Stimulated activated CD4-positive, alpha-beta T cell treated with anti-CD3 and anti-CD28 coated beads, Interleukin-2, amount 100 ng/mL, for 4 hours (primary cell): ENCODE measurements at places on chromosomes 3 and 15.

DNA sequence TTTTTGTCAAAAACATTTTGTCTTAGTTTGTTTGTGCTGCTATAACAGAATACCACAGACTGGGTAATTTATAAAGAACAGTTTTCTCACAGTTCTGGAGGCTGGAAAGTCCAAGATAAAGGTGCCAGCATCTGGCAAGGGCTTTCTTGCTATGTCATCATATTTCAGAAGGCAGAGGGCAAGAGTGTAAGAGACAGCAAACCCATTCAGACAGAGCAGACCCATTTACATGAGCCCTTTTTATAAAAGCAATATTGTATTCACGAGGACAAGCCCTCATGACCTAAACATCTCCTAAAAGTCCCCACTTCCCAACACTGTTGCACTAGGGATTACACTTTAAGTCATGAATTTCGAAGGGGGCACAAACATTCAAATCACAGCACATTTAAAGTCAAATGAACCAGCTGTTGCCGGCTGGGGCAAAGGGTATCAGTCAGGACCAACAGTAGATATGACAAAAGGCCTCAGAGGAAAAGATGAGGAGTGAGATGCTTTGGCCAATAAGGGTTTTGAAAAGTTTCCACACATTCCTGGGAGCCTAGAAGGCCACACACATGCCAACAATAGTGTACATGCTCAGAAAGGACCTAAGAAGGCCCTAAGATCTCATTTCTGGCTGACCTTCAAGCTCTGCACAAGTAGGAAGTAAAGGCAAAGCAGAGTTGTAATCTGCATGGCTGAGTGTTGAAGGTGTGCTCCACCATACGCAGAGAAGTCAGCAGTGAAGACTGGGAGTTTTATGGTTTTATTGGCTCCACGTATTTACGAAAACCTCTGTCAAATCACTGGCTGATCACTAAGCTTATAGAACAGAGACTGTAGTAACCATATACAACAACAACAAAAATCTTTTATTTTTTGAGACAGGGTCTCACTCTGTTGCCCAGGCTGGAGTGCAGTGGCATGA is 37.9 kb downstream of the UQCC5 start:
- no peak for DNase-seq

DNA sequence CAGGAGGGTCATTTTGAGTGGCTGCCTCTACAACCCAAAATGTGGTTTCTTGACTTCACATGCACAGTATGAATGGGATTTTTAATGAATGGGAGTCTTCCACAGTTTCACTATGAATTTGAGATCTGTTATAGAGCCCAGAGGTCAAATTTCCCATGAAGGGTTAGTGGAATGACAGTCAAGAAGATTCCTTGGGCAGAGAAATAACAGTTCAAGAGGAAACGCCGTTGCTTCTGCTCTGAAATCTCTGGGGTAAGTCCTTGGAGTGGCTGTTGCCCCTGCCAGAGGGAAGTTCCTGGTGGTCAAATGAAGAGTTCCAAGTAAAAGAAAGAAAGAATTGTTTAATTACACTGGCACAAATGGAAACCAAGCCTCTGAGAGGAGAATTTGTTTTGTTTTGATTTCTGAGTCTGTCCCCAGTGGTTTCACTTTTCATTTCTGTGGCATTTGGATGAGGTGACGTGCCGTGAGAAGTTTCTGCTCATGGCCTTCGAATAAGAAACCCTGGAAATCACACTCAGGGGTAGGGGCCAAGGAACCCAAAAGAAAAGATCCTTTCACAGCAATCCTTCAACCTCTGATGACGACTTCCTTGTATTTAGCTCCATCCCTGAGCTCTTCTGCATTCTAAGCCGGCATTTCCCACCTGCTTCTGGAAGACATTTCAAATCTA is 77.5 kb upstream of the IL12A start:
- no peak for DNase-seq

- DNase-seq = no peak
Measured at GRCh38 chr15:70936326-70936725, 43.7 kb downstream of the LRRC49 start.

DNA sequence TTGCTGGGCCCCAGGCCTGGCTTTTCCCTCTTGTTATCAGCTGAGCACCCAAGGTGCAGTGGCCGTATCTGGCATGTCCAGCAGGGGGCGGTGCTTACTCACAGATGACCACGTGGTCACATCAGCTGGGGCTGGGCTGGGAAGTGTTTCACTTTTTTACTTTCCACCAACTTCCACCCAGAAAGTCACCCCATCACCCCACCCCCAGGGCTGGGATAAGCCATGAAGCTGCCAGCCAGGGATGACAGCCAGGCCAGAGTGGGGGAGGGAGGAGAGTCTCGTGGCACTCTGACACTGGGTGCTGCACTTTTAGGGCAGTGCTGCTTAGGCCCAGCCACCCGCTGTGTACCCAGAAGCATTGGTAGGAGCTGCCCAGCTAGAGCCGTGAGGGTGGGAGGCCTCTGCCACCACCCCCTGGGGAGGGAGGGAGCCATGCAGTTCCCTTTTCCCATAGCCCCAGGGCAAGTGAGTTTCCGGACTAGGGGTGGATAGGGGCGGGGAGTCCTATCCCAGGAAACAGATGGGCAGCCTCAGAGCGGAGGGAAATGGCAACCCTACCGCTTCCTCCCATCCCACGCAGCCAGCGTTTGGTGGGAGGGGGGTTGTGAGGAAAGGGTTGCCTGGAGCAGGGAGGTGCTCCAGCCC is 6.1 kb downstream of the PPCDC start:
- peak; percentile 83 for DNase-seq

DNA sequence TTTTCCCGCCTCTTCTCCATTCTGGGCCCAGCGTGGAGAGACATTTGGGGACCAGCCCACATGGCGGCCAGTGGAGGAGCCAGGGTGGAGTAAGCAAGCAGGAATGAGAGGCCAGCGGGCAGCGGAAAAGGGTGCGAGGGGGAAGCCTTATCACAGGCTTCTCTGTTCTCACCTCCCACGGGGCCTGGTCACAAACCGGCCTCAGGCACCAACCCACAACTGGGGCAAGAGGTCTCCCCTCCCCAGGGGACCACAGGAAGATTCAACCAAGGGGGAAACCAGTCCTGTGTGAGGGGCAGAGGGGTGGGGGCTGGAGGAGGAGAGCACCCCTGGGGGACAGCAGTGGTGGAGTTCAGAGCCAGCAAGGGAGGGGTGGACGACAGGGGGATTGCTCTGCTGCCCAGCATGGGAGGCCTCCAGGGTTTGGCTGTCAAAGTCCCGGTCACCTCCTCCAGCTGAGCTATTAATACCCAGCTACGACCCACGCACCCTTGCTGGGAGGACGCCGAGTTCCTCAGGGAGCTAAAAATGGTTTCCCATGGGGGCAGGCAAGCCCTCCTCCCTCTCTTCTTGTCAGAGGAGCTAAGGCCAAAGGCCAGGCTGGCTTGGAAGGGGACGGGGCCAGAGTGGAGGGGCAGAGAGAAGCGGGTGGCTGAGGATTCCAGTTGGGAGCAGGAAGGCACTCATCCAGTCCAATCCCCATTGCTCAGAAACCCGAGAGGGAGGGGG is 23.8 kb upstream of the RPL29 start:
- no peak for DNase-seq

DNA sequence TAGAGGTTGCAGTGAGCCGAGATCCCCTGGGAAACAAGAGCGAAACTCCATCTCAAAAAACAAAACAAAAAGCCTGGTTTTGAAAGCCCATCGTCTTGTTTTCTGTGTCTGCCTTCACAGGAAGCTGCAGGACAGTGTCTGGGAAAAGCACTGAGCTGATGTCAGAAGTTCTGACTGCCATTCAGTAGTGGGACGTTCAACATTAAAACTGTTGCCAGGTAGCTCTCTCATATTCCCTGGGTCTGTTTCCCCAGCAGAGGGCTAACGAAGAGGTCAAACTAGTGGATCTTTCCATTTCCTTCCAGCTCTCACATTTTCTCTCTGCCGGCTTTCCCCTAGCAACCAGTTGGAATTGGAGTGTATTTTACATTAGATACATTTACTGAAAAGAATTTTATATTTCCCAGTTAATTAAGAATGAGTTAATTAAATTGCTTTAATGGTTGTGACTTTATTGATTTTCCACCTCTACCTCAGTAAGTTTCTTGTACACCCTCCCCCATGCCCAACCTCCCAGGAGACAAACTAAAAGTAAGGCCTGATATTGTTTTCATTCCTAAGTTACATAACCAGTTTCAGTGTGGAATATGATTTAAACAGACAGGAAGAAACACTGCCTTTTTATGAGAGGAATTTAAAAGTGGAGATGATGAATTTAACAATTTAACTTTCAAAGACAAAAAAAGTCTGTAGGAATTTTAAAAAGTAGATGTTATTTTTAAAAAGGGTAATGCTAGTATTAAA is 29.9 kb downstream of the RCN2 start:
- DNase-seq = no peak

- no peak for DNase-seq
Measured at GRCh38 chr15:40322531-40323238, 807 bp upstream of the INAFM2 start.

DNA sequence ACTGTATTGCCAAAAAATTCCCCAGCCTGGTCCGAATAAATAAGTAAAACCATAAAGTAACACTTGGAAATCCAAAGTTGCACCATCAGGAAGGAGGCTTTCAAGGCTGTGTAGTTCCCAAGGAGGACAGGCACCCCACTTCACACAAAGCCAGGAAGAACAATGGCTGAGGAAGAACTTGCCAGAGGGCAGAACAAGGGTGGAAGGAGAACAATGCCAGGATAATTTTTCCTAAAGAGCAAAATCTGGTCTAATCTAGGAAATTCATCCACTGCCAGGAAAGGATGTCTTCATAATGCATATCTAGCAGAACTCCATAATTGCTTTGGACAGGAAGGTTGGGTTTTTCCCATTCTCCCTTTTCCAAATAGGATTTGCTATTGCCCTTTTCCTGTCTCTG is 15.7 kb upstream of the ARID3B start:
- no peak for DNase-seq

DNA sequence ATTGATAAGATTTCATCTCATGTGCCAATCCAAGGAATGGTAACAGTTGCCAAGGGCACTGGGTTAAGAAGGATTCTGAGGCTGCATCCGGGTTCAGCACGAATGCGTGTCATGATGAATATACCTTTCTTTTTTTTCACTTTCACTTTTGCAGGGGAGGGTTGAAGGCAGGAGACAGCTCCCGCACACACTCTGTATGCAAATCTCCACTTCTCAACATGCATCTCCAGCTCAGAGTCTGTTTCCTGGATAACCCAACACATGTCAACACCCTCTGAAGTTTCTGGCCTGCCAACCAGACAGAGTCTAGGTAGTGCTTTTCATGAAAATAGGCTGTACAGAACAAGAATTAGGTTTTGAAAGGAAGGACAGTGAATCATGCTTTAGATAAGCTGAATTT is 21.6 kb downstream of the B4GALT4 start:
- peak; percentile 21 for DNase-seq

- DNase-seq = no peak
Measured at GRCh38 chr3:101791778-101792177, 12.8 kb downstream of the NXPE3 start.

- DNase-seq = no peak
Measured at GRCh38 chr3:143820466-143821221, 27.6 kb downstream of the SLC9A9 start.

- DNase-seq = peak; percentile 96
Measured at GRCh38 chr15:55196458-55197361, at the start of gene RSL24D1. RSL24D1 (minus strand) TSS chr15:55196941; CDS start chr15:55196890, 51 bp downstream.

DNA sequence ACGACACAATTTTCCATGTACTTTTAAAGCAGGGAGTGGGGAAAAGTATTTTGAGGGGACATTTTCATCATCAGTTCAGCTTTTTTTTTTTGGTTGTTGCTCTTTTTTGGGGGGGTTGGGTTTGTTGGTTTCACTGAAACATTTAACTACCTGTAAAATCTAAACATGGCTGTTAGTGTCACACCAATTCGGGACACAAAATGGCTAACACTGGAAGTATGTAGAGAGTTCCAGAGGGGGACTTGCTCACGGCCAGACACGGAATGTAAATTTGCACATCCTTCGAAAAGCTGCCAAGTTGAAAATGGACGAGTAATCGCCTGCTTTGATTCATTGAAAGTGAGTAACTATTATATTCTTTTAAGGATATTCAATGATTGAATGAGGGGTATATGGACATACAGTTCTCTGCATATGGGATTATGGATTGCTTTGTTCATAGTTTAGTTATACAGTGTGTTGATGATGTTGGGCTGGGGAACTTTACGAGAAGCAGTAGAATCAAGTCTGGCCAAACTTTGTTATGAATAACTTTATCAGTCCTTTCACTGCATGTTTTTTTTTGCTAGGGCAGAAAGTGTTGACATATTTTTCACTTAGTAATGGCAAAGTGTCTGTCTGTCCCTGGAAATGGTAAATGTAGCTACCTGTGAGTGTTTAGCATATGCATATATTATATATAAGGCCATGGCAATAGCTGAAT is 31.5 kb downstream of the MBNL1 start:
- no peak for DNase-seq

DNA sequence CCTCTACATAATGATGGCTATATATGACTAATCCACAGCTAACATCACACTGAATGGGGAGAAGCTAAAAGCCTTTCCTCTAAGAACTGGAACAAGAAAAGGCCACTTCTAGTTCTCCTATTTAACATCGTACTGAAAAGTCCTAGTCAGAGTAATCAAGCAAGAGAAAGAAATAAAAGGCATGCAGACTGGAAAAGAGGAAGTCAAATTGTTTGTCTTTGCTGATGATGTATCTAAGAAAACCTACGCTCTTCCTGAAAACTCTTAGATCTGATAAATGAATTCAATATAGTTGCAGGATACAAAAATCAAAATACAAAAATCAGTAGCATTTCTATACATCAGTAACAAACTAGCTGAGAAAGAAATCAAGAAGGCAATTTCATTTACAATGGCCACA is 116.9 kb downstream of the TP63 start:
- DNase-seq = no peak

DNA sequence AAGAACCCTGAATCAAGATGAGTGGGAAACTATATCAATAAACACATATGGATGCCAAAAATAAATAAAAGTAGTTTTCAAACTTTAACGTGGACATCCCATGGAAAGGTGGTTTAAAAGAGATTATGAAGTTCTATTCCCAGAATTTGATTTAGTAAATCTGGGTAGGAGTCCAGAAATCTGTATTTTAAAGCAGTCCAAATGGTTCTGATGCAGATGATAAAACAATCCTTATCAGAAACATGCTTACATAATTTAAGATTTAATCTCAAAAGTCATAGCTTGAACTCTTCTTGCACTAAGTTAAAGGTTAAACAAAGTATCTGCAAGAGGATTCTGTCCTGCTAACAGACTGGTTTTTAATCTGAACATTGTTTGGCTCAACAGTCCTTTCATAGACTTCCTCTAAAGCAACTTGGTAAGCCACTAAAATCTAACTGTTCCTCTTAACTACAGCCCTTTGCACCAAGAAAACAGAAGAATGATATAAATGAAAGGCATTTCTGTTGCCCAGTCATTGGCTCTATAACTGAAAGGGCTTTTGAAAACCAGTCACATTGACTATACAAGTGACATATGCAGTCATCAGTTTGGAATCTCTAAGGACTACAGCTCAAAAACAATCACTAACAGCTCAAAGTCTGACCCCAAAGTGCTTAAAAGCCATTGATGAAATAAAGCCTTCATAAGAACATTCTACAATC is 23.4 kb upstream of the MAP4 start:
- DNase-seq = no peak

DNA sequence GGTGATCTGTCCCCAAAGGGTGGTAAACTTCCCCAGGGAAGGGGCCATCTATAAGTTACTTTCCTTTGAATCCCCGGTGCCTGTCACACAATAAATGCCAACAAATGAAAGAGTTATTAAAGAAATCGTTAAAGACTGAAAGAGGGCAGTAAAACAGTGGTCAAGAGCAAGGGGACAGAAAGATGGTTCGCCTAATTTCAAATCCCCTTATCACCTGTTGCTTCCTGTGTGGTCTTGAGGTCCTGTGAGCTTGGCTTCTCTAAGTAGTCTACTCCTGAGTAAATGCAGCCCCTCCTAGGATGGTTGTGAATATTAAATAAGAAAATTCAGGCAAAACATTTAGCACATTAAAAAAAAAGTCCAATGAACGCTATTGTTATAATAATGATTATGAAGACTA is 225.7 kb upstream of the ADAMTS9 start:
- DNase-seq = no peak
